ENCODE measurements at places on chromosomes 5 and 9. TPM values are rescaled to one million over a fixed set of nuclear protein-coding genes. Genes with fewer than 3 reads are reported as not detected.

IL3 gene
- not detected for total RNA-seq

PTPRD gene
- 15.0 TPM for total RNA-seq

DNA sequence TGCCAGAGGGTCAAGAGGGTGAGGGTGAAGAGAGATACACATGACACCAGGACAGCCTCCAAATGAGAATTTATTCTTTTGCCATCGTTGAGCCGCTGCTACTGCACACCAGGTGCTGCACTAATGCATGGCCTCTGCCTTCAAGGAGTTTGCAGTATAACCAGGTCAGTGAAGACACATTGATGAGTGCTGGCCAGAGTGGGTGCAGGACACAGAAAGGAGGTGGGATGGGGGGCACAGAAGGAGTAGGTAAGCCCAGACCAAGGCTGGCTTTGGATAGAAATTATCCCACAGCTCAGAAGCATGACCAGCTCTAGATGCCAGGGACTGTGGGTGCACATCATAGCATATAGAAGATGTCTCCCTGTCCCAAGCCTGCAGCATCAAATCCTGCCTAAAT, 38.0 kb downstream of the FOXI1 start:
- DNase-seq = no peak

- no peak for DNase-seq
Measured at GRCh38 chr5:147687118-147687517, 95.4 kb downstream of the JAKMIP2 start.

All from G401 (cell line).